Activated T-cell treated with anti-CD3 and anti-CD28 coated beads for 4 hours (primary cell): ENCODE measurements at places on chromosomes 12 and 14.

DNA sequence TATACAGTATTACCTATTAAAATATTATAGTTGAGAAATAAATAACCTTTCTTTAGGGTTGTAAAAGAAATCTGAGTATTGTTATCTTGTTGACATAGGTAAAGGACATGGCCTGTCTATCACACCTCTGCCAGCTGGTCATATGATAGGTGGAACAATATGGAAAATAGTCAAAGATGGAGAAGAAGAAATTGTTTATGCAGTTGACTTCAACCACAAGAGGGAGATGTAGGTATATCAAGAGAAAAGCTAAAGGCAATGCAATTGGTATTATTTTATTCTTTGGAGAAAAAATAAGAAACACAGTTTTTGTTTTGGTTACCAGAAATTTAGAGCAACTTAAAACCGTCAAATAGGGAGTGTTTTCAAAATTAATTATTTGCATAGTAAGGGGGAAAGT lies 13.5 kb downstream of the CPSF2 start:
- DNase-seq, result no peak

- DNase-seq, result peak; percentile 45
Observed at GRCh38 chr12:53299101-53299453, 418 bp upstream of the MYG1 start.

- no peak for DNase-seq
Observed at GRCh38 chr14:72578514-72578913, 315.4 kb downstream of the DPF3 start.

- DNase-seq, result no peak
Observed at GRCh38 chr14:55699131-55700057, 119.4 kb downstream of the KTN1 start.

- no peak for DNase-seq
Observed at GRCh38 chr14:73749706-73750530, 35.7 kb upstream of the PNMA1 start.

GRCh38 chr12:81541121-81541520 lies 218.0 kb downstream of the PPFIA2 start:
- no peak for DNase-seq

DNA sequence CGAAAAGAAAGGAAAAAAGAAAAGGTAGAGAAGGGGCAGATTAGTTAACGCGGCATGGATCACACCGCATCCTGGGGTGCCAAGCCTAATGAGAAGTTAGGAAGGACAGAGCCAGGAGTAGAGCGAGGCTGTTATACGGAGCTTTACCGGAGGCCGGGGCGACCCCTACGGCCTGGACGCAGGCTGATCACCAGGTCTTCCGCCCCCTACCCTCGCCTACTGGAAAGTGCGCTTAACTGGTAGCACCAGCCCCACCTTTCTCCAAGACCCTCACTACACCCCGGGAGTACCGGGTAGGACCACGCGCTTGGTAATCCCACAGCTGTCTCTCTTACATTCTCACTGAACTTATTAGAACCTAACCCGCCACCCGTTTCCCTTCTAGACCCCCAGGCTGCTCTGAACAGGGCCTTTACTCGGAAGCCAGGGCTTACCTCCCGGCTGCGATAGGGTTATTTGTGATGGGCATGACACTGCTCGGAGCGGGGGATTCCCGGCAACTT lies 33.8 kb downstream of the WBP11 start:
- DNase-seq, result peak; percentile 4

- no peak for DNase-seq
Observed at GRCh38 chr14:32934881-32935633, 3.6 kb upstream of the NPAS3 start.

GRCh38 chr12:84497819-84498218 lies 414.8 kb downstream of the SLC6A15 start:
- DNase-seq, result no peak

- DNase-seq, result no peak
Observed at GRCh38 chr12:20946732-20947131, 136.2 kb downstream of the SLCO1B3 start.

DNA sequence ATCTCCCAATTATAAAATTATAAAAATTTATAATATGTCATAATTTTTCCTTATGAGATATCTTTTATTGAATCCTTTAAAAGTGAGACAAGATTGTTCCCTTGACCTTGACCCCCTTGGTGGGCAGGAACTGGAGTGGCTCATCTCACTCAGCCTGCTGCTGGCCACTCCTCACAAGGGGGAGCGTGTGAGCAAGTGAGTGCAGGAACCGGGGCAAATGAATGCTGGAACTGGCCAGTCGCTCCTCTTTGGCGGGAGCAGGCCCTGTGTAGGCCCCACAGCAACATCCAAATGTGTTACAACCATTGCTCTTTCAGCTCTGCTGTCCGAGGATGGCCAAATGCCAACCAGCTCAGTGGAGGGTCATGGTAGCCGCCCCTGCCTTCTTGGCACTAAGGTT lies 178.8 kb downstream of the ETNK1 start:
- DNase-seq, result no peak

DNA sequence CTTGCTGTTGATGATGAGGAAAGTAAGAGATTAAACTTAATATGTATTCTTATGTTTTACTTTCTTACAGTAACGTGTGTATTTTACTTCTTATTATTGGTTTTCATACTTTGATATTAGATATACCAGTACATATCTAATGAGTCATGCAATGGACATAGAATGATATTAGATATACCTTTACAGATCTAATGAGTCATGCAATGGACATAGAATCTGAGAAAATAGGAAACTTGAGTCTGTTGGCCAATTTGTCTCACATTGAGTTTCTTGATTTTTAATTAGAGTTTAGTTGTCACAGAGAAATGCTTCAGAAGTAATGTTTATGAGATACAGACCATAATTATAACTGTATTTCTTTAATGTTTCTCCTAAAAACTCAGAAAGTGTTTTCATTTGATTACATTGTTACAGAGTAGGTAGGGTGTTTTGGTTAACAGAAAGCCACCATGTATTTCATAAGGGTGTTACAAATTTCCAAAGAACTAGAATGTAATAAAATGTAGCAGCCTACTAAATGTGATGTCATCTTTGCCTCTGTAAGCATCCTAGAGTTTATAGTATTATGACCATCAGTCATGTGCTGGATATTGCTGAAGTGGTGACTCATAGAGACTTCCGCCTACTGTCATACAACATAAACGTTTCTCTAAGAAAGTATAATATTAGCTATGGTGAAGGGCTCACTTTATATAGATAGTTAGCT lies 3.0 kb downstream of the GAS2L3 start:
- no peak for DNase-seq

DNA sequence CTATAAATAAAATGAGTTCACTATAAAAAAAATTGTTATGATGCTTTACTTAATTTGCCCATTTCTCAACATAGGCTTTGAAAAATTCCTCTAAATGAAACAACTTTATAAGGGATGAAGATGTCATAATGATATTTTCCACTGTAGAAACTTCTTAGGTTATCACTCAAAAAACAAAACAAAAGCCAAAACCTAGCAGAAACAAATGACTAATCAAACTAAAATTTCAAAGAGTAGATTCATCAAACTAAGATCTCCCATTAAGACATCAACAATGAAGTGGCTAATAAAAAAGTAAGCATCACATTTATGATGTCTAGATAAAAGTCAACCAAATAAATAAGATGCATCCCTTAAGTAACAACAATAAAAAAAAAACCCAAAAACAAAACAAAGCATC lies 36.9 kb upstream of the TTC7B start:
- DNase-seq, result no peak

DNA sequence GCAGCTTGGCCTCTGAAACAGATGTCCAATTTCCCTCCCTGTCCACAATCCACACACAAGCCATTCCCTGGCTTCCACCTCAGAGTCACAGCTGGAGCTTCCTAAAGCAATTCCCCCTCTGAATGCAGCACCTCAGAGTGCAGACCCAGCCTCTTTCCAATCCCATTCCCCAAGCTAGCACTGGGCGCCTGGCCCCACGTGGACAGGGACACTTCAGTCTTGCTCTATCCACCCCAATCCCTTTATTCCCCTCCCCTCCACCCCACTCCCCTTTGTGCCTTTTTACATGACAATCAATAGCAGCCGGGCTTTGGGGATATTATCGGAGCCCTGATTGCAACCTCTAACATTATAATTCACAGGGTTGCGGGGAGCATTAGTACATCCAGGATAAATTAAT lies 292.6 kb downstream of the TTC8 start:
- no peak for DNase-seq

DNA sequence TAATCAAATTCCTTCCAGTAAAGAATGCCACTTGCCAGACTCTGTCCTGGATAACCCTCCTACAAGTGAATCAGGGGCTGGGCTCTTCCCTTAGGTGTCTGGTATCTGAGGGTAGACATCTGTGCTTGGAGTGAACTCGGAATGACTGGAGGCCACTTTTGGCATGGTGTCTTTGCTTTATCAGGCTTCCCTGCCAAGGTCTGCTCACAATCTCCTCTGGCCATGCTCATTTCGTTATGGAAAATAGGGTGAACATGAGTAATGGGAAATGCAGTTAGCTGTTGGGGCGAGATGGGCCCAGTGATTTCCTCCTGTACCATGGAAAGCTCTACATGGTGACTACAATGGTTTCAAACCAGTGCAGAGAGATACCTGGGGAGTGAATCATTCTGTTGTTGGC lies 212.9 kb downstream of the NRXN3 start:
- no peak for DNase-seq

DNA sequence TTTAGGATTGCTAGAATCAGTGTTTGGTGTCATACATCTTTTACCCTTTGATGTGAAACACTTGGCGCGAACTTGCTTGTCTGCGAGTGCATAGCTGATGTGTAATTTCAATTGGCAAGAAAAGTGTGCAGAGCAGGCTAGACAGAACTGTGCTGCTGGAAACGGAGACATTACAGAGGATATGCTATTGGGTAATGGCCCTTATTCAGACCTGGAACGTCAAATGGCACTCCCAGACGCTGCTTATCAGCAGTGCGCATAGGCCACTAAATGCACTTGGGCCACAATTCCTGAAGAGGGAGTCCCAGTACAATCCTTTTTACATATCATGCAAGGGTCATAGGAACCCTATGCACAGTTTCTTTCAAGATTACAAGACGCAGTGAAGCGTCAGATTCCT lies 15.7 kb upstream of the SLC10A1 start:
- no peak for DNase-seq

DNA sequence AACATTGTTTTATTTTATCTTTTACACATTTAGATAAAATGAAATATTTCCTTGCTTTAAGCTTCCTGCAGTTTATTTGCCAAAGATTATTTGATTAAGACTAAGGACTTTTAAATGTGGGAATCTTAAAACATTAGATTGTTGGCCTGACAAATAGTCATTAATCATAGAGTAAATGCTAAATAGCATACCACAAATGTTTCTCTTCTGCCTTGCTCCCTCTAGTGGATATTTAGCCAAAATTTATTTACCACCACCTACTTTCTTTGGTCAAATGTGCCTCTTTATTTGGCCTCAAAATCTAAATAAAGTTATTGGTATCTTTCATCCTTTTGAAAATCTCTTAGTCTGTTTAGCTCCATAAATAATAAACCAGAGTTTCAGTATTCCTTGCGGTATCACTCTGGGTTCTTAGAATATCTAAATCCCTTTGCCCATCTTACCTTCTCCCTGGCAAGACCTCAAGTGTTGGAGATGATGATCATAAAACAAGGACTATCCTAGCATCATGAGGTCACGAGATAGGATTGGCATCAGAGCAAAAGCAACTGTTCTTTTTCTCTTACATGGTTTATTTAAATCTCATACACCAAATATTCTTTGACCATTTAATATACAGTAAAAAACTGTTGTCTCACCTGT lies 150.6 kb upstream of the AEBP2 start:
- no peak for DNase-seq

- DNase-seq, result no peak
Observed at GRCh38 chr14:75094896-75095295, 25.5 kb downstream of the ZC2HC1C start.
